ENCODE measurements at places on chromosomes 3 and 15.

DNA sequence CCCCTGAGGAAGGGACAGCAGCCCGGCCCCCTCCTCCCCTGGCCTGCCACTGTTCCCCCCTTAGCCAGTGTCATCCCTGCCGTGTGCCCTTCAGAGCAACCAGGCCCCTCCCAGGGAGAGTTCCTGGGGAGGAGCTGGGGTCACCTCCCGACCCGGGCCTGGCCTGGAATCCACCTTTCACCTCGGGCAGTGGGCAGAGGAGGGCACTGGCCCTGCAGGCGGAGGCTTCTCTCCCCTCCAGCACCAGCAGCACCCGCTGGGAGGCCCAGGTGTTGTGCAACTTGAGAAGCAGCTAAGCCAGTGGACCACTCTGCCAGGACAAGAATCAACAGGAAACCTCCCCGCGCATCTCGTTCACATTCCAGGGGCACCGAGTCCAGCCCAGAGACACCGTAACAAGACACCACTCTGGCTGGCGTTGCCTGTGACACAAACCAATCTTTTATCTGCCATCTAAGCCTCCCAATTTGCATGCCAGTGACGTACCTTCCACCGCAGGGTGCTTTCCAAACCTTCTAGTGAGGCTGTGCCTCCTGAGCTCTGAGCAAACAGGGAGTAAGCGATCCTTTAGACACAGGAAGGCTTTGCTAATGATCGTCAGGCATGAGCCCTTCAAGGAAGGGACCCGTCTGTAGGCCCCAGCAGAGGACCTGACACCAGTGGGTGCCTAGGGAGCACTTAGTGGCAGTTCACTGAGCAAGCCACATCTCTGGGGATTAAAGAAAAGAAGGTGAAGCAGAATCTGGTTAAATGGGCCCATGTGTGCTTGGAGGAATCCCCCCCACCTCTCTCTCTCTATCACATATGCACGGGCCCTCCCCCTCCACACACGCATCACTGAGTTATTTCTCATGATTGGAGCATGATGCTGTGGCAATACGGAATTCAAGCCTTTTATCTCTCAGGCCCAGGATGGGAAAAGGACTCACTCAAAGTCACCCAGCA, 98.9 kb upstream of the TLE3 start:
- DNase-seq, result peak; percentile 64

- DNase-seq, result no peak
Measured at GRCh38 chr3:39144748-39145380, 8.5 kb downstream of the CSRNP1 start.

GRCh38 chr3:57805266-57805665, 49.2 kb downstream of the SLMAP start:
- DNase-seq, result no peak

DNA sequence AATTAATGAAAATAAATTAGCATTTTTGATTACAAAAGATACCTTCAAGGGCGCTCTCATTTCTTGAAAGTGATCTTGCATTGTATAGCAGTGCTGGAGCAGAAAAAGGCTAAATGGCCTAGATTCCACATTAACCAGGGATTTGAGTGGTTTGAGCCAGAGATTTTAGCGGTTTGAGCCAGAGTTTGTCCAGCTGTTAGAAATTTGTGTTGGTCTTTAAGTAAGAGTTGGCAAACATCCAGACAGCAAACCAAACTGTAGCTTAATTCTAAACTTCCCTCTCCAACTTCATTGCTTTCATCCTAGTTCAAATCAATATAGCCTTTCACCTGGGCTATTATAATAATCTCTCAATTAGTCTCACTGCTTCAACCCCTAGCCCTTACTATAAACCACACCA, 351.7 kb downstream of the IGSF11 start:
- no peak for DNase-seq

DNA sequence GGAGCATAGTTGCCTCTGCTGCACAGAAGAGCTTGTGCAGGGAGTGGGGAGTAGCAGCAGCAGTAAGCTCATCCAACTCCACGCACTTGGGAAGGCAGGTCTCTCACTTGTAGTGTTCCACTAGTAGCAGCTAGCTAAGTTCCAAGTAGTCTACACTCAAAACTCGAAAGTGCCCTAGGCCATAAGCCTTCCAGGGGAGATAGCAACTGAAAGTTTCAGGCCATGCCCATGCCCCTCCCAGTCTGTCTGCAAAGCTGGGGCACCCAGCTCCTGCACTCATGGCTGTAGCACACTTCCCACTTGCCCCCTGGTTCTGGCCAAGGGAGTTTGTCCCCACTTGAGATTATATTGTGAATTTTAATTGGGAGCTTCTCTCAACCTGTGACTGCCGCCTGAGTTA, 57.5 kb downstream of the MFSD1 start:
- DNase-seq, result no peak

- no peak for DNase-seq
Measured at GRCh38 chr3:54577313-54577712, 350.5 kb downstream of the LRTM1 start.

DNA sequence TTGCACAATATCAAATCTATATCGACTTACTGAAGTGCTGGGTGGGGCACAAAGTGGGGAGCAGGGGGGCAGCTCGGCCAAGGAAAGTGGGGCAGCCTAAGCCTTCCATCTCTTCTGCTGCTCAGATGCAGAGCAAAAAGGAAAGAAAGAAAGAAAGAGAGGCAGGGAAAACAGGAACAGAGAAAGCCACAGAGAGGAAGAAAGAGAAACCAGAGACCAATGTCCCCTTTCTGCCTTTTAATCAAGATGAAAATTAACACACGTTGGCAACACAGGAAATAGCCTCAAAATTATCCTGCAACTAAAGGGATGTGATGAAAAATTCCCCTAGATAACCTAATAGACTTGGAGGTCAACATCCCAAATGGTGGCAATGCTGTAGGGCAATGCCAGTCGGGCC, 72.2 kb upstream of the RAD18 start:
- no peak for DNase-seq

GRCh38 chr3:172456404-172456803, 8.1 kb upstream of the GHSR start:
- DNase-seq, result no peak

DNA sequence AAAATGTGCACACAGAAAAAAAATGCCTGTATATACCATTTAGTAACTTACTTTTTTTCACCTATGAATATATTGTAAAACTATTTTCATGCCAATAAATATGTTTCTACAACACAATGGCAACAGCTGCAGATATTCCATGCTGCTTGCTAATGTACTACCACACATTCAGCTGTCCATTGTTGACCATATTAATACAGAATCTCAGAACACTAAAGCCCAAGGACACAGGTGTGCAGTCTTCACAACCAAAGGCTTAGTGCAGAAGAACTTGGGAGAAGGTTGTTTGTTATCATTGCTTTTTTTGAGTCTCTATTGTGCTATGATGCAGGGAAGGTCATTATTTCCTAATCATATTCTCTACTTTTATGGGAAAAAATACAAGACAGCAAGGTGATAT, 79.6 kb downstream of the DIPK2A start:
- no peak for DNase-seq

DNA sequence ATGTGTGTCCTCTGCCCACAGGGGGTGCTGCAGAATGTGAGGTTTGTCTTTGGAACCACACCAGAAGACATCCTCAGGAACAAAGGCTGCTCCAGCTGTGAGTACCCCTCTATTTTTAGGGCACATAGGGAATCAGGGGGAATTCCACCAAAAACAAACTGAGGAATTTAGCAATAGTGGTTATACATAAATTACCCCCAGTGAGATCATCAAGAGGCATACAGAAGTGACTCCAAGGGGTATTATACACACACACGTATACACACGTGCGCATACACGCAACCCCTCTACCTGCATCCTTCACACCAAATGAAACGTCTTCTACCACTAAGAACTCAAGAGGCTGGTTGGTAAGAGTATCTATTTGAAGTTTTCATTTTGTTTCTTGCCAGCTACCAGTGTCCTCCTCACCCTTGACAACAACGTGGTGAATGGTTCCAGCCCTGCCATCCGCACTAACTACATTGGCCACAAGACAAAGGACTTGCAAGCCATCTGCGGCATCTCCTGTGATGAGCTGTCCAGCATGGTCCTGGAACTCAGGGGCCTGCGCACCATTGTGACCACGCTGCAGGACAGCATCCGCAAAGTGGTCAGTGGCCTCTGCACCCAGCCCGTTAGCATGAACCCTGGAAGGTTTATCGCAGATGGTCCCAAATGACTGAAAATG, 2.9 kb downstream of the THBS1 start:
- peak; percentile 71 for DNase-seq

DNA sequence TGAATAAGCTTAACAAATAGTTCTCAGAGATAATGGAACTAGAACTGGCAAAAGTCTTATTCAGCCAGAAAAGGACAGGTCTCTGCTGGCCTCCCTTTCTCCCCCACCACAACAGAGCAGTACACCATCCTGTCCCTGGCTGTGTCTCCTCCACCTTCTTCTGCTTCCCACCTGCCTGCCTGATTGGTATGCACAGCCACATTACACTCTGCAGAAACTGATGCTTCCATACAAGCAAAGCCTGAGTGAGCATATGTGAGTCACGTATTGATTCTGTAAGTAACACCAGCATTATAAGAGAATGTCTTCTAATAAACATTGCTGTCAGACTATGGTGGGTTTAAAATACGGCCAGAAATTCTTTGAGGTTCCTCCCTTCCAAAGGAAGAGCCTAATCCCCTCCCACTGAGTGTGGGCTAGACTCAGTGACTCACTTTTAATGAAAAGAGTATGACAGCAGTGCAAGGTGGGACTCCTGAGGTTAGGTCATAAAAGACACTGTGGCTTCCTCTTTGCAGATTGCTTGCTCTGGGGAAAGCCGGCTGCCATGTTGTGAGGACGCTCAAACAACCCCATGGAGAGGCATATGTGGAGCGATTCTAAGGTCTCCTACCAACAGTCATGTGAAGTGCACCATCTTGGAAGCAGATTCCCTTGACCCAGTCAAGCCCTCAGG, 44.4 kb downstream of the ANXA2 start:
- DNase-seq, result peak; percentile 85

- no peak for DNase-seq
Measured at GRCh38 chr3:175404621-175405020, 545.5 kb downstream of the NAALADL2 start.

- peak; percentile 77 for DNase-seq
Measured at GRCh38 chr3:100105501-100105900, 8.8 kb downstream of the FILIP1L start.

DNA sequence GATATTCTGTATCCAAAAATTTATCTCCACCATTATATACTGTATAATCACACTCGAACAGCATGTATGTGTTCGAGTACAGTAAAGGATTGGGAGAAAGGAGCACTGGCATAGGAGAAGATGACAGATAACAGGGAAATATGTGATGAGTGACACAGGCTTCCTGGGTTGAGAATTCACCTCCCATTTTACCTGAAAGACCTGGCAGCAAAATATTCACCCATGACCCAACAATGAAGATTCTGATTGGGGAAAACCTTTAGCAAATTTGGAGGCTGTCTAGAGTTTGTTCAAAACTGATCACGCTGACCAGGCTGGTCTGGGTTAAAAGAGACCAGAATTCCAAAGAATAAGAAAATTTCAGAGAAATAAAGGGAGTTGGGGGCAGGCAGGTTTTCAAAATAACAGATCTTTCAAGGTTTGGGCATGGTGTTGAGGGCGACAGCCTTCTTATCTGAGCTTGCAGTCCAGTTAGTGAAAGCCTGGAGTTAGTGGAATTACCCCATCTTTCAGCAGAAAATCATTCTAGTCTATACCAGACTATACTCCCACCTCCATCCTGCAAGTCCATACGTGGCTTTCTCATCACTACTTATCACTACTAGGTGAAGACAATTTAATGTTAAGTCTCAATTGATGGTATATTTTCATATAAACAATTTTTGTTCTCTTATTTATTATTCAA, 42.8 kb upstream of the RSL24D1 start:
- no peak for DNase-seq

- no peak for DNase-seq
Measured at GRCh38 chr15:98943601-98944151, 63.9 kb downstream of the PGPEP1L start.

- DNase-seq, result no peak
Measured at GRCh38 chr3:107913701-107914100, 177.1 kb downstream of the CD47 start.

DNA sequence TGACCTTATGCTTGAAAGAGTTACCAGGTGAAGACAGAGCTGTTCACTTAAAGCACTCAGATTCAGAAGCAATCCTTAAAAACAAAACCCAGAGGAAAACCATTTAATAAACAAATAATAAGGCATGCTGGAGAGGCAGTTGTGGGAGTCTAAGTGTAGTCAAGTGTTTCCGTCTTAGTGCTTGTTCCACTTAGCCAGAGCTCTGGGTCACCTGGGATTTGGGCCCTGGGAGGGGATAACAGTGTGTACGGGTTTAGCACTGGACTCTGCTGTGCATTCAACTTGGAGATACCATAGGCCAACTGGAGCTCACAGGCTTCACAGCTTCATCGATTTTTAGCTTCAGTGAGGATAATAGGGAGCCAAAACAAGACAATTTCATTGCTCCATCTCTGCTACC, 444.6 kb downstream of the CNTN4 start:
- no peak for DNase-seq

DNA sequence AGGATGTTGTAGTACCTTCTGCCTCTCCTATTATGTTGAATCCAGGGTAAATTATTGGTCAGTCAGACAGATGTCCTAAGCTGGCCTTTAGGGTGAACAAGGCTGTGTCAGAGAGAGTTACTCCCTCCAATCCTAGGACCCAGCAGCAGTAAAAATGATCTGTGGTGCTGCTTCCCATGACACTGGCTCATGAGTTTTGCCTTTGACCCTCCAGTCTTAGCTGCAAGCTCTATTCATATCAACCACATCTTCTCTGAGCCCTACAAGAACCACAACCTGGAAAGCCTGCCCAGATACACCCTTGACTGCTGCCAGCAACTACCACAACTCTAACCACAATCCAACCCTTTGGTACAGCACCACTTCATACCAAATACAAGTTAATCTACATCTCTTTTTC, 27.2 kb upstream of the PHLDB2 start:
- no peak for DNase-seq

DNA sequence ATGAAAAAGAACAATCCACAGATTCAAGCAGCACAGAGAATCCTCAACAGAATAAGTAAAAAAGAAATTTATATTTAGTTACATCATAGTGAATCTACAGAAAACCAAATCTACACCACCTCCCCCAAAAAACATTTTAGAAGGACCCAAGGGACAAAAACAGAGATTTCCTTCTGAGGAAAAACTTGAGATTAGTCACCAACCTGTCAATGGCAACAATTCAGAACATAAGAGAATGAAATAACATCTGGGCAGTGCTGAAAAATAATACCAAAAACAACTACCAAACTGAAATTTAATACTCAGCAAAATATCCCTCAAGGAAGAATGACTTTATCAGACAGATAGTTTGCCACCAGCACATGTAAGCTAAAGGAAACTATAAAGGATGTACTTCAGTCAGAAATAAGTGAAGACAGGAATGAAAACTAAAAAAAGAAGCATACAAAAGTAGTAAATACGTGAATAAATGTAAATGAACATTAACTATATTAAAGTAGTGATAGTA, 260.7 kb downstream of the ULK4 start:
- peak; percentile 68 for DNase-seq

GRCh38 chr15:65990298-65990981, 121.1 kb downstream of the RAB11A start:
- no peak for DNase-seq

DNA sequence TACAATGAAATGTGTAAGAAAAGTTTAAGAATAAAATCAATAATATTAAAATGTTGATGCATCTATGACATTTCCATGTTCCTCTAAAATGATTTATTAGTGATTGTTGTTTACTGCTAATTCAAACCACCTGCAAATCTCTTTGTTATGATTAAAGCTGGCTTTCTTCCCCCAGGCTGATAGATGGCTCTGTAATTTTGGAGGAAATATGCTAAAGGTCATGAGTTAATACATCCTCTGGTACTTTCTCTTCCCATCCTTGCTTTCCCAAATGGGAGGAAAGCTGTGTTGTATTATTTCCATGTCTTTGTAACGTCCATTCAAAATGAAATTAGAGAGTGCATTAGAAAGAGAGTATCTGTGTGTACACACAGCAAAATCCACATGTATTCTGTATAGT, 139.5 kb upstream of the TMCO5A start:
- no peak for DNase-seq

All from fibroblast of skin of scalp (primary cell).